ENCODE measurements at places on chromosomes 7 and 10. TPM values are rescaled to one million over a fixed set of nuclear protein-coding genes. Genes with fewer than 3 reads are reported as not detected.

- DNase-seq = no peak
- H3K4me3 ChIP-seq = no peak overlapping the region
- no peaks in the 10 kb centered on the region for H3K36me3 ChIP-seq
- no peak overlapping the region for H3K27ac ChIP-seq
Measured at GRCh38 chr10:76251841-76252671, 820.6 kb downstream of the LRMDA start.

DNA sequence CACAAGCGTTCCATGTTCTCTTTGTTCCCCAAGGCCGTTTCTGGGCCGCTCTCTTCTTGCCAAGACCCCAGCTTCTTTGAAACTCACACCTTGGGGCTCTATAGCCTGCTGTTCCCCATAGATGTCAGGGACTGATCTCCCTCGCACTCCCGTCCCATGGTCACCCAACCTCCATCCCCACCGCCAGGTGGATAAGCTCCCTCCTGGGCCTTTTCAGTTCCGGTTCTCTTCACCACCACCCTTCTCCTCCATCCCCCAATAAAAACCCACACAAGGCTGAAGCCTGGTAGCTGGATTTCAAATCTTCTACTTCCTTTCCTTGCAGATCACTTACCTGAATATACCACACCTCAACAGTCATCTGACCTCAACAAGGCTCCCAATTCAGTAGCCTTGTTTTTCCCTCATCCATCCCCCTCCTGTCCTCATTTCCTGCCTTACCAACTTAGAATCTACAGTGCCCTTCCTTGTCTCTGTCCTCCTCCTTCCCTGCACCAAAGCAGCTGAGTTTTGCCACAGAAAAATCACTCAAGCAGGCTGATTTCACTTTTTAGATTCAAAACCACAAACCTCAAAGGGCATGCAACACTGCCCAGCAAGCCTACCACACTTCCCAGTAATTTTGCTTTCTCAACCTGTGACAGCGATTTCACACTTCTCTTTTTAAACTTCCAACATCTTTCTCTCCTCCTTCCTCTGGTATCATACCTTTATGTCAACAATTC is 7.7 kb downstream of the SLC37A3 start:
- no peaks in the 10 kb centered on the region for H3K36me3 ChIP-seq
- H3K27me3 ChIP-seq = no peaks in the 10 kb centered on the region
- H3K4me1 ChIP-seq = peaks cover 3% of the 10 kb centered on the region
- H3K4me3 ChIP-seq = no peak overlapping the region

DNA sequence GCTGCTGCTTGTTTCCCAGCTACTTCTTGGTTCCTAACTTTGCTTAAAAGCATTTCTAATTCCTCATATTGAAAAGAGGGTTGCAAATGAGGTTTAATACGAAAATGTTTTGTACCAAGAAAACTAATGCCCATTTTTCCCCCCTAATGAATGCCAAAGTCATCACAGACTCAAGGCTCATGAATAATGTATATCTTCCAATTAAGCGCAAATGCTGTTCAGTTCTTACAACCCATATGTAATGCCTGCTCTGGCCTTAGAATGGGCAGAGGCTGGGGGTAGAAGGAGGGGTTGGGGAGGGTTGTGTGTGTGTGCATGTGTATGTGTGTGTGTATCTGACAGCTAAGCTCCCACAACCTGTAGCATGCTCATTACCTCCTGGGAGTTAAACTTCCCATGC is 901.7 kb downstream of the KCNMA1 start:
- no peak for DNase-seq
- no peak overlapping the region for H3K4me3 ChIP-seq
- H3K27me3 ChIP-seq = no peaks in the 10 kb centered on the region
- H3K4me1 ChIP-seq = no peaks in the 10 kb centered on the region

GRCh38 chr7:122549578-122549977 is 149.3 kb downstream of the RNF133 start:
- no peak overlapping the region for H3K4me3 ChIP-seq
- no peak overlapping the region for H3K27ac ChIP-seq
- no peaks in the 10 kb centered on the region for H3K4me1 ChIP-seq
- no peaks in the 10 kb centered on the region for H3K36me3 ChIP-seq
- 0 out of 2 replicates have a peak, but pooled peaks cover 2% of the 10 kb centered on the region for H3K27me3 ChIP-seq
- no peak for DNase-seq

- no peaks in the 10 kb centered on the region for H3K4me1 ChIP-seq
- no peak overlapping the region for H3K27ac ChIP-seq
- peak; percentile 1 for DNase-seq
- H3K4me3 ChIP-seq = no peak overlapping the region
- no peaks in the 10 kb centered on the region for H3K27me3 ChIP-seq
Measured at GRCh38 chr10:85175635-85176034, 847.2 kb downstream of the CCSER2 start.

DNA sequence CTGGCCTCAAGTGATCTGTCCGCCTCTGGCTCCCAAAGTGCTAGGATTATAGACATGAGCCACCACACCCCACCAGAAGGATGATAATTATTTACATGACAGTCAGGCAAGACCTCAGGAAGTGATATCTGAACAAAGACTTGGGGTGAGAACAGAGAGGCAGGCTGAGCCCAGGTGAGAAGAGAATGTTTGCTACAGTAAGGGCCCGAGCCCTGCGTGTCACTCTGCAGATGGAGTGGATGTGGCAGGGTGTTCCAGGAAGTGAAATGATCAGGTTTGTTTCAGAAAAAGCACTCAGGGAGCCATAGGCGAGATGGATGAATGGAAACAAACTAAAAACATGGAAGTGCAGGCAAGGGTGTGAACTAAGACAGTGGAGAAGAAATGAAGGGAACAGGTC is 22.2 kb downstream of the SFMBT2 start:
- DNase-seq = no peak
- no peaks in the 10 kb centered on the region for H3K4me1 ChIP-seq
- H3K4me3 ChIP-seq = no peak overlapping the region
- no peaks in the 10 kb centered on the region for H3K27me3 ChIP-seq
- H3K36me3 ChIP-seq = no peaks in the 10 kb centered on the region

DNA sequence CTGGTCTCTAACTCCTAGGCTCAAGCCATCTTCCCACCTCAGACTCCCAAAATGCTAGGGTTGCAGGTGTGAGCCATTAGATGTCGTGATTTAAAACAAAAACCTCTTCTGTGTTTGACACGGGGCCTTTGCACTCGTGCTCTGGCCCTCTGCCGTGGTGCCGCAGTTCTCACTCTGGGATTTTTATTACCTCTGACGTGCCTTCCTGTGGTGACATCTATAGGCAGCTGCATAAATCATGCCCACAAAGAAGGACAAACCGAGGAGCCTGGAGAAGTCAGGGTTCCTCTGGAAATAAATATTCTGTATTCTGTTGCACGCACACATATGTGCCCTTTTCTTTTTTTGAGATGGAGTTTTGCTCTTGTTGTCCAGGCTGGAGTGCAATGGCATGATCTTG is 25.9 kb upstream of the OCM start:
- no peak overlapping the region for H3K27ac ChIP-seq
- peak; percentile 62 for DNase-seq
- H3K27me3 ChIP-seq = 0 out of 2 replicates have a peak, but pooled peaks cover 3% of the 10 kb centered on the region
- no peaks in the 10 kb centered on the region for H3K4me1 ChIP-seq

Gene HK1
- 36.6 TPM for total RNA-seq

Data from SJCRH30 (cell line).